CMK (cell line): ENCODE measurements at places on chromosomes 7 and 10.
A peak's percentile ranks its signal among the peaks of the same experiment; 100 is the strongest.

DNA sequence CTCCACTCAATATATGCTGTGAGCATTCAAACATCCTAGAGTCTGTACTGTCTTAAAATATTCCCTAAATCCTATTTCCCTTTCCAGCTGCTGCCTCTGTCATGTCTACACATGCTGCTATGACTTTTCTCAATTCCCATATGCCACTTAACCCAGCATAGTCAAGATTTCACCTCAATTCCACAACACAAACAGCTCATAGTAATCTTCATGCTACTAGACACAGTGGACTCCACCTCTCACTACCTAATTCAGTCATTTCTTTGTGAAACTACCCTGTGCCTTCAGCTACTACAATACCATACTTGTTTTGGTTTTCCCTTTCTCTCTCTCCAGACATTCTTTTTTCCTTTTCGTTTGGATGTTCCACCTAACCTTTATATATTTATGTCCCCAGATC is 45.5 kb downstream of the GSAP start:
- DNase-seq, result no peak

DNA sequence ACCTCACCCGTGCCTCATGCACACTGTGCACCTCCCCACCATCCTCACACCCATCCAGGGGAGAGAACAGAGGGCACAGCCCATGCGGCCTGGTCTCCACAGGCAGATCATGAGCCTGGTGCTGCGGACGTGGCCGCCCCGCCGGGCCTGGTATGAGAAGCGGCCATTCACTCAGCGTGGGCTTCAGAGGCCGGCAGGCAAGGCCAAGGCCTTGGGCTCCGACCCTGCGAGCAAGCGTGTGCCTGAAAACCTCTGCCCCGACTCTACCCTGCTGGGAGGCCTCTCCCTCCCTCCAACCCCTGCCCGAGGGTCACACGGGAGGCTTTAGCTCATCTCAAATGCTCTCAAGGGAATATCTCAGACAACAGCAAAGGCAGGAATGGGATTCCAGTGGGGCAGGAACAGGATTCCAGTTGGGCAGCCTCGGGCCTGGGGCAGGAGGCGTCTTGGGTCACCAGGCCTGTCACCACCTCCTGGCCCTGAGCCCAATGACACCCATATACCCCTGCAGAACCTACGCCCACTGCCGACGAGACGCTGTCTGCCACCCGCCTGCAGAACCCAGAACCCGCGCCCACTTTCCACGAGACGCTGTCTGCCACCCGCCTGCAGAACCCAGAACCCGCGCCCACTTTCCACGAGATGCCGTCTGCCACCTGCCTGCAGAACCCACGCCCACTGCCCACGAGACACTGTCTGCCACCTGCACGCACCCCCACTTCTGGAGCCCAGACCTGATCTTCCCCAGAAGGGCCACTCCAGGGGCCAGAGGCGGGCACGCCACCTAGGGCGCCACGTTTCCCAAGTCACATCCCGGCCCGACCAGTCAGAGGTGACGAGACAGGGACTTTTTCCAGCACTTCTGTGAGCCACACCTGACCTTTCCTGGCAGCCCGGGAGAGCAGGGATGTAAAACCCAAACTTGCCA is 38.9 kb downstream of the ADAP1 start:
- DNase-seq, result no peak

DNA sequence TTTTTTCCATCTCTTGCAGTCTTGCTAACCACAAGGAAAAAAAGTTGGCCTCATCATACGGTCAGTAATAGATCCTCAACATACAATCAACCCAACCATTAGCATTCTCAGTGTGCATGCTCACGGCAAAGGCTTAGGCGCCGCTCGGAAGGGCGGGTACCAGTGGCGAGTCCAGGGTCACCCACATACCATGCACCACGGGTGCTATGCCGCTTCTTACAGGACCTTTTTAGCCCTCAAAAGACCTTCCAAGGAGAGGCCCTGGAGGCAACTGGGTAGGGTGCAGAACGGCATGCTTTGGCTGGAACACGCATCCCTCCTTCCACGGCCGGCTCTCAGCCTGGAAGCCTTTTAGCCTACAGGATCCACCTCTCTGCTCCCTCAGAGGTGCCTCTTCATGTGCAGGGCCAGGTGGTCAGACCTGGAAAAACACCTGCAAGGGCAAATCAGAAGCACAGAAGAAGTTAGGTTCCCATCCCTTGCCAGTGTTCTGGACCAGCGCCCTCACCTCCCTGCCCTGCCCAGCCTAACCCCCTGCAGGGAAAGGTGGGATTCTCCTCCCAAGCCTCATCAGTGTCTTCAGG is 5.8 kb downstream of the KLF6 start:
- DNase-seq, result no peak

- no peak for DNase-seq
Observed at GRCh38 chr7:128093614-128094570, 62.7 kb upstream of the LRRC4 start.

GRCh38 chr10:105183536-105183935 is 542.4 kb downstream of the SORCS3 start:
- no peak for DNase-seq

GRCh38 chr7:90412458-90413184 is 9.4 kb downstream of the CLDN12 start:
- no peak for DNase-seq

- no peak for DNase-seq
Observed at GRCh38 chr10:45427262-45427969, 53.4 kb downstream of the ALOX5 start.

DNA sequence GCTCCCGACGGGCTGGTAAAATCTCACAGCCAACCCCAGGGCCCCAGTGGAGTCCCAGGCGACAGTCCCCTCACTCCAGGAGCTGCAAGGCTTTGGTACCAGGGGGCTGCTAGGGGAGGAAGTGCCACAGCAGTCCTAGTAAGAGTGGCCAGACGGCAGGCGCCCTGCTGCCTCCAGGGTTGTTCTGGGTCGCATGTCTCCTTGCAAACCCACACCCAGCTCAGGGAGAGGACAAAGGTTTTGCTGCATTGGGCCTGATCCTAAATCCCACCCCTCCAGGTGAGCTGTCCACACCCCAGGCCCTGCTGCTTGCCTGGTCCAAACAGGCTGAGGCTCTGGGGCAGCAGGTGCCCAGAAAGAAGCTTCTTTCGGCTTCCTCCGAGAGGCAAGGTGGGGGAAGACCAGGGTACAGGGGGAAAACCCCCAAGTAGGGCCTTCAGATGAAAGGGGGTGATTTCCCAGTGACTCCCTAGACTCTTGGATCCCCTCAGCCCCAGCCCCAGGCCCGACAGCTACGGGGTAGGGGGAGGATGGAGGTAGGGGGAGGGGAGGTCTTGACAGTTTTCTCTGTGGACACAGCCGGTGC is 4.2 kb upstream of the KCP start:
- DNase-seq, result no peak

- no peak for DNase-seq
Observed at GRCh38 chr7:87187120-87187519, 32.4 kb downstream of the TMEM243 start.

GRCh38 chr10:13053794-13054462 is 46.0 kb upstream of the OPTN start:
- DNase-seq, result no peak

GRCh38 chr10:124799211-124799610 is 2.4 kb upstream of the ABRAXAS2 start:
- no peak for DNase-seq

- no peak for DNase-seq
Observed at GRCh38 chr7:15888090-15888489, 201.6 kb upstream of the MEOX2 start.

- no peak for DNase-seq
Observed at GRCh38 chr10:77710081-77710551, 72.5 kb upstream of the KCNMA1 start.

DNA sequence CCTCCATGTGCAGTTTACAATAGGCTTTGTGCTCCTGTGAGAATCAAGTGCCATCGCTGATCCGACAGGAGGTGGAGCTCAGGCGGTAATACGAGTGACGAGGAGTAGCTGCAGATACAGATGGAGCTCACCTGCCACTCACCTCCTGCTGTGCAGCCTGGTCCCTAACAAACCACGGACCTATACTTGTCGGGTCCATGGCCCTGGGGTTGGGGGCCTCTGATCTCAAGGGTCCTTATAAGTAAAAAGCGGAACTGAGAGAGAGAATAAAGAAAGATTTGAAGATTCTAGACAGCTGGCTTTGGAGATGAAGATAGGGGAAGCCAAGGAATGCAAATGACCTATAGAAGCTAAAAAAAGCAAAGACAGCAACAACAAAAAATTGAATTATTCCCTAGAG is 130.6 kb downstream of the PLXDC2 start:
- no peak for DNase-seq

- no peak for DNase-seq
Observed at GRCh38 chr10:80581469-80581835, 43.8 kb downstream of the SH2D4B start.

GRCh38 chr10:48605786-48606529 is 1.1 kb upstream of the ARHGAP22 start:
- DNase-seq, result no peak

DNA sequence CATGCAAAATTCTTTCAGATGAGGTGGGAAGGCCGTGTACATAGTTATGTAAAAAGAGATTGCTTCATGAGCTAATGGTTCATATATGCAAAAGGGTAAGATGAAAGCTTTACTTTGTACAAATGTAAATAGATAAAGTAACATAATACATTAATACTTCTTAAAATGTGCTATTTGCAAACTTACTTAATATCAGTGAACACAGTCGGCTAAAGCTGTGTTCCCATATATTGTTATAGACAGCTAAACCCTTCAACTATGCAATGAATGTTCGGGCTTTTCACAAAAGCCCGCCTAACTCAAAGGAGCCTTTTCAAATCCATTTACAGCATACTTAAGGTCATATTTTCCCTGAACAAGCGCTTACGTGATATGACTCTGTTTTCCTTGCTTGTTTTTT is 340.6 kb upstream of the GALNT17 start:
- no peak for DNase-seq

DNA sequence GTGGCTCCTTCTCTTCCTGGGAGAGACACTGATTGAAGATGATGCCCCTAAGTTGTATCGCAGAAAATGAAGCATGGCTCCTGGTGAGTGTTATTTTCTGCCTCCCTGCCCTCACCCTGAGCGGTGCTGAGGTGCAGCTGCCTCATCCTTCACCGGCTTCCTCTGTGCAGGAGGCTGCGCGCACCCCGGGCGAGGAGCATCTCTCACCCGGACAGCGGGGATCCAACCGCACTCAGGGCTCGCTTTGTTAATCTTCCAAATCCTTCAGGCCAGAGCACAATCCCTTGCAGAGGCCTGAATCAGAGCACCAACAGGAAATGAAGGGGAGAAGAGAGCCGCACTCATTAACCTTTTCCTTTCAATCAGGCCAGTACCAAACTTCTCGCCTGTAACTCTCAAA is 910.3 kb downstream of the CCSER2 start:
- DNase-seq, result no peak

DNA sequence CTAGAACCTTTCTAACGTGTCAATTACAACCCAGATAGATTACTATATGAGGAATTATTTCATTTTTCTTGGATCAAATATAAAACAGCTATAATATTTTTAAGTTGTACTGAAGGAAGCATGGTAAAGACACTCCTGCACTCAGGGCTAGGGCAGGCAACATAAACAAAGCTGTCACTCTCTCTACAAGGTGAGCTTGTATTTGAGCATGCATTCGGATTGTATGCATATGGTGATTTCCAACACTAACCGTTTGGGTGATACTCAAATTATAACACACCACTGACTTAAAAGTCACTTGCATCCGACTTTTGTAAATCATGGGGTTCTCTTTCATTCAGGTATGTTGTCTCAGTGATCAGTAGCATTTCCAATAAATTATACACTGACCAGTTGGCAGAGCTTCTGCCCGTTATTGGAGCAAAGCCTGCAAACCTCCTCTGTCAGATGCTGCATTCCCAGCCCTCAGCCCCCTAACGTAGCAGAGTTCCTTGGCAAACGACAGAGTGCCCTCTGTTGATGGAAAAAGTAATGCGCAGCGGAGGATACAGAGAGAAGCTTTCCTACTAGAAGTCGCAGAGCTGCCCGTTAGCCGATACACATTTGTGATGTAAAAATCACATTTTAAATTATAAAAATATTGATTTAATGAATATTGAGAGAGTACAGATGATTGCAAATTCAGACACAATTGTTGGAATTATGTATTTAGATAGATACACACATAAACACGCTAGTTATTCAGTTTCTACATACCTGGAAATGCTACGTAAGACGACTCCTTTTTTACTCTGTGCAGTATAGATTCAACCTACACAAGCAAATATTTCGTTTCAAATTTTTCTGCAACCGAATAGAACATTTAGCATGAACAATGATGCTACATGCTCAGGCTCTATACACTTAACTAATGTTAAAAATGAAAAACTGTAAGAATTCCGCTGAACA is 173.9 kb upstream of the SP4 start:
- peak; percentile 5 for DNase-seq

GRCh38 chr7:100582041-100582579 is 3.8 kb downstream of the LRCH4 start:
- no peak for DNase-seq

- no peak for DNase-seq
Observed at GRCh38 chr10:32790483-32790882, 167.5 kb downstream of the ITGB1 start.

DNA sequence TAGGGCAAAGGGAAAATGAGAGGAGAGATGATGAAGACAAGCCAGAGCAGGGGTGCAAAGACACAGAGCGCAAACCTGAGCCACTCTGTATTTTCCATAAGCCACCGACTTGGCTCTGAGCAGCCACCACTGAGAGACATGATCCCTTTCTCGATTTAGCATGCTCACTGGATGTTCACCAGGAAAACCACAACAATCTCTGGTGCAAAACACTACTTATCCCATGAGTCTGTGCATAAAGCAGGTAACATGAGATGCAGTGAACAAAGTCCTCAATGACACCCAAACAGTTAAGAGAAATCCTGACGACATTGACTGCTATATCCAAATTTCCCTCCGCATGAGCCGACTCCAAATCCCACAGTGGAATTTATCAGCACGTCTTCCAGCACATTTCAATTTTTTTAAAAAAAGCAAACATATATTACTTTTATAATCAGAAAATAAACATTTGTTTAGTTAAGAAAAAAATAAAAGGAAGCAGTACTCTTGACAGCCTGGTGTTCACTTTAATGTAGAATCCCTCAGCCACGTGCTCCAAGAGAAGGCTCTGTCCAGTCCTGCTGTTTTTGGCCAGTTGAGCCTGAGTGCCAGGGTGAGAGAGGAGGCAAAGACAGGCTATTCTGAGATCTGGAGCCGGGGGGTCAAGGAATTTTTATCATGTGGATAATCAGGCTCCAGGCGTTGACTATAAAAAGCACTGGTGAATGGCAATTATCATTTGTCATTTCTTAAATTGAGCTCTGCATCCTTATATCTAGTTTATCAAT is 238.4 kb downstream of the KCNMA1 start:
- DNase-seq, result no peak
